ENCODE measurements at places on chromosomes 6 and 20. TPM values are rescaled to one million over a fixed set of nuclear protein-coding genes. Genes with fewer than 3 reads are reported as not detected.

The TSBP1 gene
- total RNA-seq: not detected

The TFAP2D gene
- not detected for total RNA-seq

The LTA gene
- not detected for total RNA-seq

The NMBR gene
- not detected for total RNA-seq

The GPX5 gene
- not detected for total RNA-seq

The FAM229B gene
- total RNA-seq: 18.8 TPM

The FILIP1 gene
- 2.0 TPM for total RNA-seq

The SULF2 gene
- 48.5 TPM for total RNA-seq

The LRRN4 gene
- under 0.01 TPM for total RNA-seq

The HLA-DOA gene
- 0.11 TPM for total RNA-seq

The ZC3H12D gene
- 1.3 TPM for total RNA-seq

The IL17F gene
- not detected for total RNA-seq

The MARCKS gene
- 169 TPM for total RNA-seq

The VSX1 gene
- total RNA-seq: not detected

The HUS1B gene
- total RNA-seq: 1.0 TPM

The WFDC12 gene
- not detected for total RNA-seq

The PTK6 gene
- 0.13 TPM for total RNA-seq

The PI16 gene
- under 0.01 TPM for total RNA-seq

The HLA-DRA gene
- total RNA-seq: 0.26 TPM

The SYCP2 gene
- 2.7 TPM for total RNA-seq

The MAFB gene
- total RNA-seq: 32.9 TPM

The MCM8 gene
- total RNA-seq: 5.4 TPM

The SLC32A1 gene
- not detected for total RNA-seq

The ECT2L gene
- 0.11 TPM for total RNA-seq

The MYLK4 gene
- 0.97 TPM for total RNA-seq

The TPBG gene
- 34.9 TPM for total RNA-seq

The NRSN1 gene
- total RNA-seq: not detected

The BACH2 gene
- total RNA-seq: 1.3 TPM

The SDCBP2 gene
- total RNA-seq: 1.7 TPM

The KCNG1 gene
- 1.1 TPM for total RNA-seq

The TUBB2A gene
- 118 TPM for total RNA-seq

The LAMA2 gene
- total RNA-seq: 30.3 TPM

The HEY2 gene
- 0.86 TPM for total RNA-seq

The ZNF334 gene
- total RNA-seq: 6.9 TPM

The BAG2 gene
- 72.7 TPM for total RNA-seq

The GGTLC1 gene
- not detected for total RNA-seq

The METTL24 gene
- 0.97 TPM for total RNA-seq

The TAF4 gene
- 6.0 TPM for total RNA-seq

The GPLD1 gene
- 2.2 TPM for total RNA-seq

The RGS19 gene
- total RNA-seq: 8.0 TPM

The CD93 gene
- 0.54 TPM for total RNA-seq

The CST5 gene
- total RNA-seq: not detected

The PRKN gene
- total RNA-seq: 6.5 TPM

The CALHM4 gene
- total RNA-seq: not detected

The GNAS-AS1 gene
- total RNA-seq: 0.39 TPM

The XRN2 gene
- total RNA-seq: 124 TPM

The PPP1R3G gene
- total RNA-seq: 2.1 TPM

The GSS gene
- 50.0 TPM for total RNA-seq

The THBD gene
- 1.6 TPM for total RNA-seq

The NEURL2 gene
- 2.7 TPM for total RNA-seq

The RSPH3 gene
- 11.5 TPM for total RNA-seq

The GABRR1 gene
- not detected for total RNA-seq

The SEMG1 gene
- total RNA-seq: not detected

The PLAGL2 gene
- total RNA-seq: 2.6 TPM

The HSD17B8 gene
- 3.3 TPM for total RNA-seq
